ENCODE measurements at places on chromosomes 1 and 21.

DNA sequence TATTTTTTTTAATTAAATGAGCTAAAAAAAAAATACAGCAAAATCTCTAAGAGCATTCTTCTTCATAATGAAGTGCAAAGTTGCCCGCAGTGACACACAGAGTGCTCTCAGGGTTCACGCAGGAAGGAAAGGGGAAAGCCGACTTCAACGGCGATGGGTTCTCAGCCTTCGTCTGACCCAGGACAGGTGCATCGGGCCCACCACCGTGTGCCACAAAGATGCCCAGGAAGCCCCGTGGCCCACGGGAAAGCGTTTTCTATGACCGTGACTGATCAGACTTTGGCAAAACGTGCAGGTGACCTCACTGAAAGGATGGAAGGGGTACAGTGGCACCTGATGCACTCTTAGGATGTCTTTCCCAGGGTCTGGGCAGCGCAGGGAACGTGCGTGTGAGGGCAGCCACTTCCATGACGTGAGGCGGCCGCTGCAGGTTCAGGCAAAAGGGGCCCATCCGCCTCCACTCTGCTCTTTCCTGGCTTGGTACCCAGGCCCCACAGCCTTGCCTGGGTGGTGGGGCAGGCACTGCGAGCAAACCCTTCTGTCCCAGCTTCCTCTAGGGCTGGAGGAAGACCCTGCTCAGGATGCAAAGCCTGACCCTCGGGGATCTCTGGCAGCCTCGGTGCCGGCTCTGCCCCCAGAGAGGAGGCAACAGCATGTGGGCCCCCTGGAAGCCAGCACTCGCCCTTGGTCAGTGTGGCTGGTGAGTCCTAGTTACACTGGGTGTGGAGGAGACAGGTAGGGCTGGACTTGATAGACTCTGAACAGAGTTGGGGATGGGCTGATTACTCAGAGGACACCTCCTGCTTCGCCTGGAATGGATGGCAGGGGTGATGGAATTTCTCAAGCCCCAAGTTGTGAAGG, 8.3 kb downstream of the LRRC47 start:
- no peak for DNase-seq

- no peak for DNase-seq
Observed at GRCh38 chr1:205306929-205307566, 14.5 kb downstream of the NUAK2 start.

DNA sequence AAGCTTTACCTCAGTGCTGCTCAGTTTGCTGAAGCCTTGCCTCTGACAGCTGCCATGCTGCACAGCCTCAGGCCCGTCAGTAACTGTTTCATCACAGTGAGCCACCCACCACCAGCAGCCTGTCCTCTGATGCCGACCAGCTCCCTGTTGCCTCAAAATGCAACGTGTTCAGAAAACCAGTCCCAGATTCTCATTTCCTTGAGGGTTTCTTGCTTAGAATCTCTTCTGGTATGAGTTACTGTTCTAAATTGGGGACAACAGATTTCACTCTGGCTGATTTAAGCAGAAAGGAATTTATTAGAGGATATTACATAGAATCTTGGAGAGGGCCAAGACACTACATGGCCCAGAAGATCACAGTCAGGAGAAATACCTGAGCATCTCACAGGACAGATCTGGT, 11.0 kb downstream of the UBL4B start:
- DNase-seq = no peak

DNA sequence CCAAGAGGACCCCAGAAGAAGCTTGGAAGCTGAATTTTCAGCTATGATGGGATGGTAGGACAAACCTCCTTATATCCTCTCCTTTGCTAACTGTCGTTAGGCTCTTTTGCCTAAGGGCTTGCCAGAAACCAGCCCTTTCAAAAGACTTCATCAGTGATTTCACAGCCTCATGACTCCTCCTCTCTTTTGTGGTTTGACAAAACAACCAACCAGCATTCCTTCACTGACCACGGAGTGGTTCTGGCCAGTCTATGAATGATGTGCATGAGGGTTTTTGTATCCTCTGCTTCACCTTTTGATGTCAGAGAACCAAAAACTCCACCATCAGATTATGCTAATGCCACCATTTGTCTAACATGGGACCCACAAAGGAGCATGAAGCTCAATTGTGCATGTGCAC, 116.9 kb upstream of the COA6 start:
- DNase-seq = no peak

- no peak for DNase-seq
Observed at GRCh38 chr1:43925846-43926245, 7.8 kb upstream of the ARTN start.

DNA sequence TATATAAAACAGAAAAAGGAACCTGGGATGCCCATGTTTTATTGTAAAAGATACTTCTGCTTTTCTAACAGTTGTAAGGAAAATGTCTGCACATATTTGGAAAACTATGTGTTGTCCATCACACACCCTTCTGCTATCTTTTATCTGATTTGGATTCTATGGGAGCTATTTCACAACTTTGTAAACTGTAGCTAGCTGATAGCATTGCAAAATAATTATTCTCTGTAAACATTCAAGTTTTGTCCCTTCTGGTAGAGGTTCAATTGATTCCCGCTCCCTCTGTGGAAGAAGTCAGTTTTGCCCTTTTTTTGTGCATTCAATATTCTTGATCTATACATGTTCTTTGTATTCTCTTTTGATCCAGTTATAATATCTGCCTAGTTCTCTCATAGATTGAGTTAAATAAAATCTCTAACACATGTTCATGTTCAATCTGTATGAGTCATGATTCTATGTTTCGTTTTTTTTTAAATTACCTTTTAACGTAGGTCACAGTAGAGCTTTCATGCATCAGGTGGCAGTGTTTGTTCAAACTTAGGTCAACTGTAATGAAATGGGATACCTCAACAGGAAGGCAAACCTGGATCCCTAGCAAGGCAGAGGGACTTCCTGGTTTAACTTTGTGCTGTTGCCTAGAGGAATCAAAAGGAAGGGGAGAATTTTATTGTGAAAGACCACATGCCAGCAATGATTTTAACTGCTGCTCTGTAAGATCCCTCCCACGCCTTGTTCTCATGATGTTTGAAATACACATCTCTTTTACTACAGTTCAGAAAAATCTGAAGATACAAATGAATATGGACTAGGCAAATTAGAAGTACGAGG, 26.0 kb upstream of the BCL9 start:
- peak; percentile 55 for DNase-seq

DNA sequence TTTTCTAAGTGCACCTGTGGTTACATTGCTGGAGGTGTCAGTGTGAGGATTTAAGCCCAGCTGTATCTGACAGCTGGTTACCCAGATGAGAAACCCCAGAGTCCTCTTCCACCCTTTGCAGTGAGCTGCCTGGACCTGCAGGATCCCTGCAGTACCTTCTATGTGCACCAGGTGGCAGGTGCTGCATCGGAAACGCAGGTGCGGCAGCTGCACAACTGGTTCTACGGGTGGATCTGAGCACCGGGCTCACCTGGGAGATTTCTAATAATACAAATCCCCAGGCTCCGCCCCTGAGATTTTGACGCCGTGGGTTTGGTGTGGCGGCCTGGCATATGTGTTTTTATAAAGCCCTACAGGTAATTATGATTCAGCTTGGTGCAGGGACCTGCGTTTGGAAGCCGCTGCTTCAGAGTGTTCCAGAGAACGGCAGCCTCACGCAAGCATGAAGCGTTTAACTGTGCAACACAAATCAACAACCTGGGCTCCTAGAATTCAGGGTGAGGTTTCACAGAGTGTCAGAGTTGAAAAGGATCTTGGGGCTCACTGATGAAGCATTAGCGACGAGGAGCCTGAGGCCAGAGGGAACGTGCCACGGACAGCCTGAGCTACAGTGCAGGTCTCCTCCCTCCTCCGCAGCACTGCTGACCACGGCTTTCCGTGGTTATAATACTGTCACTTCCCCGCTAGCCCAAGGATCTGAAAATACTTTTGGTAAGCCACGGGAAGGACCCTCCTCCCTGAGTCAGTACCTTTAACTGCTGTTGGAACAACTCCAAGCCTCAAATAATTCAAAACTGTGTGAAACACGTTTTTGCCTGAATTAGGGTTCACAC, 96.7 kb upstream of the TRABD2B start:
- DNase-seq = peak; percentile 96

DNA sequence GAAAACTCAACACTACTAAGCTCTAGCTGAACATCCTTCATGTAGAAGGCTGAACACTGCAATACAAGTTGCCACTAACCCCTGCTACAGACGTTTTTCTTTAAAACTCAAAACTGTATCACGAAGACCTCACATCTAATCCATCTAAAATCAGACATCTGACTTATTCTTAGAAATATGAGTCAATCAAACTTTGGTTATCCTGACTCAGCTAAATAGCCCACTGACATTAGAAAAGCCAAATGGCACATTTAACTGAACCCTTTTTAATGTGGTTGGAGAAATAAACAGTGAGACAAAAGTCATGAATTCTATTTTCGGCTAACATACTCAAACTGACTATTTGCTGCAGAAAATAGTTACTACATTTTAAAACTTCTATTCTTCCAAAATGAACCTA, 35.6 kb downstream of the WLS start:
- no peak for DNase-seq

- no peak for DNase-seq
Observed at GRCh38 chr1:183218027-183218618, 32.1 kb downstream of the LAMC2 start.

DNA sequence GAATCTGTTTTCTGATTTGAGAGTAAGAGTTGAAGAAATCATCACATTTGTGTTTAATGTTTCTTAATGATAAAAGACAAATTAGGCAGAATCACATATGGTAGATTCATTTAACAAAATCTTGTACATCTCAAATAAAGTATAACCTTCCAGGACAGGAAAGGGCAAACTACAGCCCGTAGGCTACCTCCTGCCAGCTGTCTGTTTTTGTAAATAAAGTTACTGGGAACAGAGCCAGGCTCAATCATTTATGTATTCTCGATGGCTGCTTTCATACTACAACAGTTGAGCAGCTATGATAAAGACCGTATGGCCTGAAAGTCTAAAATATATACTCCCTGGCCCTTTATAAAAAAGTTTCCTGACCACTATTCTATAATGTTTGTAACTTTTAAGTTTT, 204.1 kb downstream of the COL24A1 start:
- no peak for DNase-seq

DNA sequence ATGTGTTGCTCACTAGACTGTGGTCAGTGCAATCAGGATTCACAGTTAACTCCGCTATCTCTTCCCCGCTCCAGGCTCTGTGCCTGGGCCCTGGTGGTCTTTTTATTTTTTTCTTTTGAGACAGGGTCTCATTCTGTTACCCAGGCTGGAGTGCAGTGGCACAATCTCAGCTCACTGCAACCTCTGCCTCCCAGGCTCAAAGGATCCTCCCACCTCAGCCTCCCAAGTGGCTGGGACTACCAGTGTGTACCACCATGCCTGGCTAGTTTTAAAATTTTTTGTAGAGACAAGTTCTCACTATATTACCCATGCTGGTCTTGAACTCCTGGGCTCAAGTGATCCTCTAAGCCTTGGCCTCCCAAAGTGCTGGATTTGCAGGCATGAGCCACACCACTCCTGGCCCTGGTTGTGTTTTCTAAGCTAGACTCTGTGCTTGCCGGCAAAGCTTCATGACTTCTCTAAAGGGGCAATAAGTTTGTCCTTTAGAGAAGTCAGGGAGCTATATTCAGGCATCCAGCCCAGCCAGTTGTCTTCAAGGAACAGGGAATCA, 1.4 kb downstream of the RCSD1 start:
- DNase-seq = peak; percentile 36
